NCI-H1436 treated with DMSO at 0.1 percent for 48 hours (cell line): ENCODE measurements at places on chromosomes 11 and 22.

DNA sequence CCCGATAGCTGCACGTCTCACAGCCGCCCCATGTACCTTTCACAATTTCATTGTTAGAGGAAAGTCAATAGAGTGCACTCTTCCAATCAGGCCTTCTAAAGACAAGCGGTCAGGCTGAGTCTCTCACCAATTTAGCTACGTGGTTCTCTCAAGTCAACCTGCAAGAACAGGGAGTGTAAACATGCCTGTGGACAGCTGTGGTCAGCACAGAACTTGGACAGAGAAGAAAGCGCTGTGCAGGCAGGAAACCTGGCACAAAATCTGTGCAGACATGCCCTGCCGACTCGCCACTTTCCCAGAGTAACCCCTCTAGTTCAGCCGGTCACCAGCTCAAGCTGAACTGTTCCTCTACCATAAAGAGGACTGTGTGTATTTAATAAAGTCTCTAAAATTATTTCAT is 39.5 kb downstream of the CHKA start:
- DNase-seq = no peak

DNA sequence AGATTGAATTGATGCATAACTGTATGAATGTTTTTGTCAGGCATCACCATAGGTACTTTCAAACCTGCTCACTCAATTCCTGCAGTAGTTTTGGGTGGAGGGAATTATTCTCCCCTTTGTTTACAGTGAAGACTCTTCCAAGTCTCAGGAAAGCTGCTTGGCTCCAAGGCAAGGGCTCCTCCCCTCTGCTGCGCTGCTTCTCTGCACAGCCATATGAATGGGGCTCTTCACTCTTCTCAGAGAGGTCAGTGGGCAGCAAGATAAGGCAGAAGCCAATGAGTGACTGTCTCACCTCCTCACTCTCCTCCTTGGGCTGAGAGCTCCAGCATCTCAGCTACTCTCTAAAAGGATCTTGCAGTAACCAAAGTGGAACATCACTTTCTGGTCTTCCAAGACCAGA is 165.7 kb upstream of the TTC12 start:
- no peak for DNase-seq

DNA sequence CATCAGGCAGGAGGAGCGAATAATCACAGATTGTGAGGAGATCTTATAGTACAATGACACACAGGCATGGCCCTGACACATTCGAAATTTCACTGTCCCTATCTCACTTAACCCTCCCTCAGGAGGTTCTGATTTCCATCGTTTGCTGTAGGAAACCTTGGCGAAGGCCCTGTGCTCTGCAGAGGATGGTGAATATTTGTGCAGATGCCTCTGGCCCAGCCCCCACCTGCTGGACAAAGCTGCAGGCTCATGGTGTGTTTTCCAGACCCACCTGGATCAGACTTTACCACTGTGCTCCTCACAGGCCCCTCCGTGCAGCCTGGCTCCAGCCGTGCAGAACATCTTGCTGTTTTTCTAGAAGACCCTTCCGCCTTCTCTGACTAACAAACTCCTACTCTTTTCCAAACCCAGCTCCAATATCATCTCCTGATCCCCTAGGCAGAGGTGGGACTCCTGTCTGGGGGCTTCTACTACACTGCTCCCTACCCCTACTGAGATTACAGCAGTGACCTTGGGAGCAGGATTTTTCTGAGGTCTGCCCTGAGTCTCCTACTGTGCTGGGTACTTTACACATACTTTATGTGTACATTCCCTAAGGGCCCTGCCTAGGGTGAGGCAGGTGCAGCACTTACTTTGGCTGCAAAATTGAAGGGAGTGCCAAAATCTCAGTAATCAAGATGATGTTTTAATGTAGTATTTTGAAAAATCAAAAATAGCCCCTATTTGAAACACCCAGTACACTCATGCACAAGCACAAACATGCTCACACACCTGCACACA is 412.7 kb downstream of the SOX6 start:
- peak; percentile 14 for DNase-seq

GRCh38 chr11:28659716-28660348 is 551.6 kb downstream of the METTL15 start:
- DNase-seq = no peak

DNA sequence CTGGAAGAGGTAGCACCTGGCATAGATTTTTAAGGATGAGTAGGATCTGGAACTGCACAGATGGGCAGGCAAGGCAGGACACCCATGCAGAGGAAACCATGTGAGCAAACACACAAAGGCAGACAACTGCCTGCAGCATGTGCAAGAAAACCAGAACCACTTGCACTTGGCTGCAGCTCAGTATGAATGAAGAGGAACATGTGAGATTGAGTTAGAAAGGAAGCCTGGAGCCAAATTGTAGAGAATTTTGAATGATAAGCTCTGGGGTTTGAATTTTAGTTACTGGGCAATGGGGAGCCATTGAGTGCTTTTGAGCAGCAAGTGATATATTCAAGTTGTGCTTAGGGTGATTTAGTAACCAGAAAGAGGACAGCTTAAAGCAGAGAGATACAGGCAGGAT is 583.4 kb downstream of the SOX6 start:
- DNase-seq = no peak

DNA sequence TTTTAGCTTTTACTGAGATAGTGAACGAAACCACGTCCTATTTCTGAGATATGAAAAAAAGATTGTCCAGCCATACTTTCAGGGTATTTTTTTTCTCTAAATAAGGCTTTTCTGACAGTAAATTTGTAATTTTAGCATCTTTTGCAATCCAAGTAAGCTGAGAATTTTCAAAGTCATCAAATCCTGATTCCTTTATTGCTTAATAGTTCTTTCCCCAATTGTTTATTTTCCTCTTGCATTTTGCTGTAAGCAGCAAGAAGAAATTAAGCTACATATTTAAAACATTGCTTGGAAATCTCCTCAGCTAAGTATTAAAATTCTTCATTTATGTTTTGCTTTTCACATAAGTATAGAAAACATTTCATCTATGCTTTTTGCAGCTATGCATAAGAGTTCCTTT is 493.3 kb upstream of the CCDC179 start:
- no peak for DNase-seq

DNA sequence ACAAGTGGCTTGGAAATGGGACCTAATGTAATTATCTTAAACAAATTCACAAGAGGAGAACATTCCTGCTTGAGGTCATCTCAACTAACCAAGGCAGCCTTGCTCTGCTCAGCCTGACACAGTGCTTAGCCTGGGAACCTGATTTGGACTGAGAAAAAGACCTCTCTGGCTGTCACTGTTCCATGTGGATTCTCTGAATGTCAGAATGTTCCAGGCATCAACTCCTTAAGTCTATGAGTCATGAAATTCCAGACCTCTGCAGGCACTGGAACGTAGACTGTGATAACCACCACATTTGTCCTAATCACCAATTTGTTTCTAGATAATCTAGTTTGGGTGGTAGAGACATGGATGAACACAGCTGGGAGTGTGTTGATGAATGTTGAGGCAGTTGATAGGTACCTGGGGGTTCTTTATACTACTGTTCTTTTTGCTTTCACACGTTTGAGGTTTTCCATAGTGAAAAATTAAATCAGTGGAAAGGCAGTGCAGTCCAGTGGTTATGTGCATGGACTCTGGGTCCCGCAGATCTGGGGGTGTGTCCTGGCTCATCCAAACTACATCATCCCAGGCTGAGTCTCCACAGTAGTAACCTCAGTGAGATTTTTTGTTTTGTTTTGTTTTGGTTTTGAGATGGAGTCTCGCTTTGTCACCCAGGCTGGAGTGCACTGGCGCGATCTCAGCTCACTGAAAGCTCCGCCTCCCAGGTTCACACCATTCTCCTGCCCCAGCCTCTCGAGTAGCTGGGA is 269.6 kb downstream of the MN1 start:
- DNase-seq = no peak

GRCh38 chr11:124882339-124883071 is 15.2 kb downstream of the ROBO4 start:
- DNase-seq = no peak

DNA sequence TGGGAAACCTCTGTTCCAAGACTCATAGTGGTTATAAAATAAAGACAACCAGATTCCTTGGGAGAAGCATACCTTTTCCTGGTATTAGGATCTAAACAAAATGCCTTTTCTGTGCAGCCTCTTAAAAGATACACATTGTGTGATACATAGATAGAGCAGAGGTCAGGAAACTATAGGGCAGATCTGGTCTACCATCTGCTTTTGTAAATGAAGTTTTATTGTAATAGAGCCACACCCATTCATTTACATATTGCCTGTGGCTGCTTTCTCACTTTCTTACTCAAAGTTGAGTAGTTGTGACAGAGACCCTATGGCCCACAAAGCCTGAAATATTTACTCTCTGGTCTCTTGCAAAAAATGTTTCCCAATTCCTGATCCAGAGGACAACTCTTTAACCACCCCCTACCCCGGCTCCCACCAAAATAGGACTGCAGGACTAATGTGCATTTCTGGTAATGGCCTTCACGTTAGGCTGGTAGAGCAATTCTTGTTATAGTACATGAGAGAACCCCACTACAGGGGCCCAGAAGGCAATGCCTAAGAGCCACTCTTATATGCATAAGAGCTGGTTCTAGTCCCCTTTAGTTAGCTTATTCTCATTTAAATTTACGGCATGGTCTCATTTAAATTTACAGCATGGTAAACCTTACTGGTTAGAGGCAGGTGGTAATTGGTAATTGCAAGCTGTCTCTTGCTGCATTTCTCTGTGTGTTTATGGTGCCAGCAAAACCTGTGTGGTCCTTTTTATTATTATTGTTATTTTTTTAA is 76.8 kb upstream of the YWHAH start:
- DNase-seq = no peak
